ENCODE measurements at places on chromosomes 5 and 9.

- DNase-seq, result no peak
Observed at GRCh38 chr5:6606884-6607558, 25.8 kb downstream of the NSUN2 start.

GRCh38 chr9:91913096-91913495, 36.9 kb downstream of the ROR2 start:
- no peak for DNase-seq

DNA sequence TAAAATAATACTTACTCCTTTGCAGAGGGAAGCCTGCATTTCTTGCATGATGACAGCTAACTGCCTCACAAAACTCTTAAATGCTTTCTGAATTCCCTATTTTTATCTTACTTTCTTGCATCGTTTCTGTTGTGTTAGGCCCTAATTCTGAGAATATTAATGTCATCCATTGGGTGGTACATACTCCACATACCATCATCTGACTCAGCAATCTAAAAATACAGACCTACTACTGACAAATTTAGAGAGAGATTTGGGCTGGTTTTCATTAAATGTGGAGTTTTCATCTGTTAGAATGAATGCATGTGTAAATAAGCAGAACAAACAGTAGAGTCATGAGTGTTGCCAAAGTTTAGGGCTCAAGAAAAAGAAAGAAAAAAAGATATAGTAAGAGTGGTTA, 26.5 kb upstream of the KCNN2 start:
- DNase-seq, result peak; percentile 63

DNA sequence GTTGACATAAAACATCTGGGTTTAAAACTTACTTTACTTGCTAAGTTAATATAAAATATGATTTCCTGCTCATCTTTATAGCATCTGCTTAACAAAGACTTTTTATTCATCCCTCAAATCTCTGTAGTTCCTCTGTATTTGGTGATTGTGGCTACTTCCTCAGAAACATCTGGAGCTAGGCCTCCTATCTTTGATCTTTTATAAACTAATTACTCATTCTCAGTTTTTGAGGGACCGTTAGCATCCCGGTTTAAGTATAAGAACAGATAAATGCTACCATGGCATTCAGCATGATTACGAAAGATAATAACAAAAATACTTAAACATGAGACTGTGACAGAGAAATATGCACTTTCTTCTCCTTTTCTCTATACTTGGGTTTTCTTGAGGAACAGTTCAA, 85.3 kb downstream of the SLC38A9 start:
- DNase-seq, result no peak

DNA sequence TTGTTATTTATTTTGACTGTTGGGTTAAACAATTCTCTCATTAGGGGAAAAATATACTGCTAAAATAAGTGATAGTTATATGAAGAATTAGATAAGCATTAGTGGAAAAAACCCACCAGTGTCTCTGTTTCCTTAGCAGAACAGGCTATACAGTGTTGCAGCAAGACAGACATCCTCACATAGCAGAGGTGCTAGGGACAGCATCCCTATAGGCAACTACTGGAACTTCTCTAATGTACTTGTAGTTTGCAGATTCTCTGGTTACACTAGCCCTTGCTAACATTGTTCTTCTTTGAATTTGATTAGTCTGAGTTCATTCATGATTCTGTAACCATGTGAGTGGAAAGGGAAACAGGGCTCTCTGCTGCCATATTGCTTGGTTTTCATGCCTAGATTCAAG, 661.8 kb upstream of the RGMB start:
- DNase-seq, result peak; percentile 33

DNA sequence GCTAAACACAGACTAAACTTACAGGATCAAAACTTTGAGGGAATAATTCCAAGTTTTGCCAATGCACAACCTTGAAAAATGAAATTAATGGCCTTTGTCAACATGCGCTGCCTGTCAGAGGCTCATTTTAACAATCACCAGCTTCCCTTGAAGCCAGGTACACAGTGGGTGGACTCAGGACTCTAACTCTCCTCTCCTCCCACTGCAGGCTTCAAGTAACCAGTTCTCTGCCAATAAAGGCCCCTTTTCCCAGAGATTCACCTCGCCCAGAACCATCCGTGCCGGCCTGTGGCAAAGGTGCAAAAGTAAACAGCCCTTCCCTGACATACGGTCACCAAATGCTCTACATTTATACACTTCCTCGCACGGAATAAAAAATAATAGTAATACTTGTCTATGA, 18.4 kb upstream of the FBP2 start:
- DNase-seq, result no peak

GRCh38 chr5:55497712-55498111, 37.1 kb downstream of the PLPP1 start:
- no peak for DNase-seq

- no peak for DNase-seq
Observed at GRCh38 chr9:303502-303901, 88.8 kb downstream of the DOCK8 start.

- no peak for DNase-seq
Observed at GRCh38 chr5:75045071-75045470, 7.3 kb downstream of the GCNT4 start.

DNA sequence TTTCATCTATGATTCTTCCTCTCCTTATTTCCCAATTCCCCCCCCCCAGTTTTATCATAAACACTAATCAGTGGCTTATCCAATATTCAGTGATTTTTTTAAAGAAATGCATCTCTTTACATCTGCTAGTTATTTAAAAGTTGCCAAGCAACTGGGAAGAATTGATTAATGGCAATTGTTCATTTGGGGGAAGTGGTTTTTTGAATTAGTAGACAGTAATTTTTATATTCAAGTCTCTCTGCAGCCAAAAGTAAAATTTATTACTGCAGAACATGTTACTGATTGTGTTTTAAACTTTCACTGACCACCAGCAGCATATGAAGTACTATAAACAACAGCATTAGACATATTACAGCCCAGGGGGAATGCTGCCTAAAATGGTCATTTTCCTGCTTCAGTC, 308.8 kb upstream of the NREP start:
- DNase-seq, result no peak
